Kasumi-1 (cell line): ENCODE measurements at places on chromosomes 2 and 18.

- DNase-seq, result no peak
These were observed 126.7 kb downstream of the ARHGAP15 start for GRCh38 chr2:143255899-143256298.

GRCh38 chr18:31511098-31511497, 13.1 kb downstream of the DSG2 start:
- no peak for DNase-seq

DNA sequence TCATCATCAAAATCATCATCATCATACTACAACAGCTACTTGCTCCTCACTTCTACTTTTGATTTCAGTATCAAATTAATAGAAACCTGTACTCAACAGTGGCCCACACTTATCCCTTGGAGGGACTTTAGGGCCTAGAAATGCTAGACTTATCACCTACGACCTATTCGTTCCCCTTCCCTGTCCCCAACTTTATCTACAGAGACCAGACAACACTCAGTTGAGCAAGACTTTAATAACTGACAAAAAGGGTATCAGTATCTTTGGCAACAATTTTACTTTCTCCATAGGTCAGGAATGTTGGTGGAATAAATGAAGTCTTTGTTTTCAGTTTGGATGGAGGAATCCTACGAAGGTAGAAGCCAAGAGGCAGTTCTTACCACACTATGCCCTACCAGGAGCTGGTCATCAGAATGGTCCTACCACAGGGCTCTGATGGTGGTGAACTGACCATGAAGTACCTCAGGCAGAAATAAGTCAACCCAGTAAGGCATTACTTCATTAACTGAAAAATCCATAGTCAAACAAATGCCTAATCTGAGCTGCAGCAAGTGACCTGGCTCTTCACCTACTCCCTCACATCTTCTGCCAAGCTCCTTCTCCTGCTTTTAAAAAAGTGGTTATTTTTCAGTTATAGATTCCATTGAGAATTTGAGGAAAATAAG, 26.6 kb downstream of the MBD2 start:
- DNase-seq, result no peak

GRCh38 chr2:241759067-241759807, 17.4 kb upstream of the GAL3ST2 start:
- DNase-seq, result no peak

GRCh38 chr2:45190481-45190942, 181.3 kb upstream of the SIX2 start:
- no peak for DNase-seq

GRCh38 chr2:96537066-96537733, 648 bp downstream of the ARID5A start:
- DNase-seq, result peak; percentile 91

GRCh38 chr2:37793004-37793403, 121.6 kb upstream of the CDC42EP3 start:
- no peak for DNase-seq

DNA sequence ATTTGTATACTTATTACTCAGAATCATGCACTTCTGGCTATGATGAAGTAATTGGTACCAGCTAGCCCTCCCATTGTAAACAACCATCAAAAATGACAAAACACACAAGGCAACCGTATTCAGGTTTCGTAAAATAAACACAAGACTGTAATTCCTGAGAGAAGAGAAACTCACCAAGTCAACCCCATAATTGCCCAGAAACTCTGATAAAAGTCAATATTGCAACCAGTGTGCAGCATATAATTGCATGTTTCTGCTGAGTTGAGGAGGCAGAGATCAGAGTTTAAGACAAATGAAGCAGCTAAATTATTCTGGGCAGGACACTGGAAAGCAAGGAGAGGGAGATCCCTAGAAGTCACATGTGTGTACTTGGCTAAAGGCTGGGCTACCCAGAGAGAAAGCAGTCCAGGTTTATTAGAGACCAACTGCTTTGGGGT, 90.3 kb downstream of the ROCK2 start:
- DNase-seq, result no peak

DNA sequence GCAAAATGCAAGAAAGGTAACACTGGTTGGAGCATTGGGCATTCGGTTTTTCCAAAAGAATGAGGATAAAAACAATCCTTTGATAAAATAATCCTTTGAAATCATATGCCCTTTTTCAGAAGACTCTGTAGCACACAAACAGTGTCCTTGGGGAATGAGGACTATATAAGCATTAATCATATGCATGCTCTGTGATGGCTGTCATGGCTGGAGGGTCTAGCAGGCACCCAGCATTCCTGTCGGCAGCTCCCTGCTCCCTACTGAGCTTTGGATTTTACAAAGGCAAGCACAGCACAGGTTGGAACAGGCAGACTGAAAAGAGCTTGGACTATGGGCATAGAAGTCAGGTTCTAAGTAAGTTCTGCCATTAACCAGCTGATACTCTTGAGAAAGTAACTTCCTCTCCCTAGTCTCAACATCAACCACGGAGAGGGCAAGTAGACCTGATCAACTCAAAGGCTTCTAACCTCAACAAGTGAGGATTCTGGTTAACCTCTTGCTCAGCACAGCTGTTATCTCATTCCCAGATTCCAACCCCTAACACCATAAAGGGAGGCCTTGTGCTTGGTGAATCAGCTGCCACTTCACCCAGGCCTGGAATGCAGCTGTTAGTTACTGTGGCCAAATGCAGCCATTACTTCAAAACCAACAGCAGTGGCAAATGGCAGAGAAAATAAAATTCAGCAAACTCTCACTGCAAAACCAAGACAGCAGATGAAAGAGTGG, 29.5 kb downstream of the GALNT14 start:
- no peak for DNase-seq

DNA sequence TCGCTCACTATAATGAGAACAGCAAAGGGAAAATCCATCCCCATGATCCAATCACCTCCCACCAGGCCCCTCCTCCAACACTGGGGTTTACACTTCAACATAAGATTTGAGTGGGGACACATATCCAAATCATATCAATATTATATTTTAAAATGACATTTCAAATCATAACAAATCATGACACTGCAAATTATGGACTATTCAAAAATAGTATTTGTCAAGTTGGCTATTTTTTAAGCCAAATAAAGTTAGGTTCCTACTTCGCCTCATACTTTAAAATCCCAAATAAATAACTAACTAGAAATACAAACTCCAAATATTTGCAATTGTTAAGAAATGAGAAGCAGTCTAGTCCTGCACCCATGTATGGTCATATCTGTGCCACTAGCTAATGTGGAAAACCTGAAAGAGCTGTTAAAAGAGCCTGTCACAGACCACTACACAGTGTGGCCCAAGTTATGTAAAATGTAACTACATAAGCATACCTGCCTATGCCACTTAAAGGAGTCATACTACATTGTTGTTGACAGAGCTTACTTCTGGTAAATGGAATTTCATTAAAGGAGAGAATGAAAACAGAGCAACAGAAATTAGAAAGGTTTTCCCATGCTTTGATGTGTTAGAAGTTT, 334.7 kb upstream of the GULP1 start:
- DNase-seq, result no peak

DNA sequence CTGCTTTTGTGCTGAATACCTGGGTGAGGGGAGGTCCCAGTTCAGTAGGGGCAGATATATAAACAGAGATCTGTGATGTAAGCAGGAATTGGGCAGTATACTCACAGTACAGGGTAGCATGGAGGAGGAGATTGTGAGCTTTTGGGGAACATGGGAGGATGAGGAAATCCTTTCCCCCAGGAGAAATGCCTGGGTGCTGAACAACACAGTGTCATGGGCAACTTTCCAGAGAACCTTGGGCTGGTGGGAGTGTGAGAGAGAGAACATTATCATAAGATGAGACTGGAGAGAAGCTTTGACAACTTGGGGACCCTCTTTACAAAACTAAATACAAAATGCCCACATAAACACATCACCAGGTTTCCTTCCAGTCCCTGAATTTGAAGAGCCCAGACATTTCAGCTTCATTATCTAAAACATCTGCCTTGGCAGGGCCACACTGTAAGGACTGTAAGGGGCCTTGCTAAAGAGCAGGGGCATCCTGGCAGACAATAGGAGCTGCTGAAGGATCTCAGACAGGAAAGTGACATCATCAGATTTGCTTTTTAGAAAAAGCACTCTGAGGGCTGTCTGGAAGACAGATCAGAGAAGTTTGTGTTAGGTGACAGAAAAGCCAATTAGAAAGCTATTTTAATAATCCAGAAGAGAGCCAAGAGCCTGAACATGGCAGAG, 303.1 kb upstream of the FBXO11 start:
- DNase-seq, result no peak

GRCh38 chr2:40797120-40797519, 345.2 kb upstream of the SLC8A1 start:
- DNase-seq, result no peak

DNA sequence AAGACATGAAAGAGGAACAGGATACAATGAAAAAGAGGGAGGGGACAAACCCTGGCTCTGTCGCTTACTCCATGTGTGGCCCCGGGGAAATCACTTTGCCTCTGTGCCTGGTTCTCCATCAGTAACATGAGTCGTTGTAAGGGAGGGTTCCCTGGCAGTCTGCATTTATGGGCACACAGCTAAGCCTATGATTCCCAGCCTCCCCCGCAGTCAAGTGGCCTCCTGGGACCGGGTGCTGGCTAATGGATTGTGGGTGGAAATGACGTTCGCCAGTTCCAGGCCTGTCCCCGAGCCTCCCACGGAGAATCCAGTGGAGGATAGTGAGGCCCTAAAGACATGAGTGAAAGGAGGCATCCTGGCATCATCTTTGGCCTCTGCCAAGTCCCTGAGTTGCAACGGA, 42.7 kb downstream of the SFXN5 start:
- no peak for DNase-seq

DNA sequence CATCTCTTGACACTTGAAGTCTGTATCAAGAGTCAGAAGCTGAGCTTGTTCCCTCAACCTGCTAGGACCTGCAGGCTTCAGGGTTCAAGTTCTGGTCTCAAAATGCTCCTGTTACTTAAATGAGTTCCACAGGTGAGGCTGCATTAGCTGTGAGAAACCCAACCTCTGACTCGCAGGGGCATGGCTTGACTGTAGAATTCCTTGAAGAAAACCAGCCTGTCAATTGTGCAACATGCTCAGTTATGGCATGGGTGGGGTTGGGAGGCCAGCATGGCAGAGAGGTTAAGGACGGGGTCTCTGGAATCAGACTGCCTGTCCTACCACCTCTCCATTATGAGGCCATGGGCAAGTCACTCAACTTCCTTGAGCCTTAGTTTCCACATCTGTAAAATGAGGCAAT, 235.8 kb downstream of the EN1 start:
- no peak for DNase-seq

DNA sequence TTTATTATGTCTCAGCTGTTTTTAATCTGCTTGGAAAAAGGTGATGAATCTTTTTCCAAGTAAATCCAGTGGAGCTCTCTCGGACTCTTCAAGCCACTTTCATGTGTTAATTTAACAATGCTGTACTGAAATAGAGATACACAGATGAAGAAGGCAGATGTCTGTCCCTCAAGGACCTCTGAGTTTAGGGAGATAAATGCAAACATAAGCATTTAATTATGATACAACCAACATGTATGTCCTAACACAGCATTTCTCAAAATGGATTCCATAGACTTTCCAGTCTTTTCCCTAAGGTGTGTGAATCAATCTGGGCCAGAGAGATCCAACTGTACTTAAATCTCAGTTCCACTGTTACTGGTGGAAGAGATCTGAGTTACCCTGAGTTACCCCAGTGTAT, 262.4 kb downstream of the RND3 start:
- DNase-seq, result no peak

- peak; percentile 5 for DNase-seq
These were observed 222.4 kb downstream of the WDR7 start for GRCh38 chr18:56873441-56874140.

DNA sequence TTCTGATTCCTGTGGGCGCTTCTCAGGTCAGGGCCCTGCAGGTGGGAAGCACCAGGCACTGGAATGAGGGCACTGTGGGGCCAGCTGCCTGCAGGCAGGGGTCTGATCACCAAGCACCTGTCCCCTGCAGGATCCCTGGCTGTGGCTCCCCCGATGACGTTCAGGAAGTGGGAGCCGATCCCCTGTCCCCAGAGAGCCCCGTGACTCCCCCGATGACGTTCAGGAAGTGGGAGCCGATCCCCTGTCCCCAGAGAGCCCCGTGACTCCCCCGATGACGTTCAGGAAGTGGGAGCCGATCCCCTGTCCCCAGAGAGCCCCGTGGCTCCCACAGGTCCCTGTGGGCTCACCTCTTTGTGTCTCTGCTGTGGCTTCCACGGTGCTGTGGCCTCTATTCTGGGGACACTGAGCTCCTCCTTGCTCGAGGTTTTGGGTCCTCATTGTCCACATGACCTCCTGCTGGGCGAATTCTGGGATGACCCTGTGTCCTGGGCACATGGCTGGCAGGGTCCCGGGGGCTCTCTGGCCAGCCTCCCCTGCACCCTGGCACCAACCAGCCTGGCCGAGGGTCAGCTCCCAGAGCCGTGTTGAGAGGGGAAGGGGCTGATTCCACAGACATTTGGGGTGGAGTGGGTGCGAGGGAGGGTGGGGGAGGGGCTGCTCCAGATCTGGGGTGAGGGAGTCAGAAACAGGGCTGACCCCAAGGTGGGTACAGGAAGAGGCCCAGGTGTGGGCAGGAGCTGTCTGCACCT, 4.8 kb downstream of the NEU4 start:
- DNase-seq, result no peak

DNA sequence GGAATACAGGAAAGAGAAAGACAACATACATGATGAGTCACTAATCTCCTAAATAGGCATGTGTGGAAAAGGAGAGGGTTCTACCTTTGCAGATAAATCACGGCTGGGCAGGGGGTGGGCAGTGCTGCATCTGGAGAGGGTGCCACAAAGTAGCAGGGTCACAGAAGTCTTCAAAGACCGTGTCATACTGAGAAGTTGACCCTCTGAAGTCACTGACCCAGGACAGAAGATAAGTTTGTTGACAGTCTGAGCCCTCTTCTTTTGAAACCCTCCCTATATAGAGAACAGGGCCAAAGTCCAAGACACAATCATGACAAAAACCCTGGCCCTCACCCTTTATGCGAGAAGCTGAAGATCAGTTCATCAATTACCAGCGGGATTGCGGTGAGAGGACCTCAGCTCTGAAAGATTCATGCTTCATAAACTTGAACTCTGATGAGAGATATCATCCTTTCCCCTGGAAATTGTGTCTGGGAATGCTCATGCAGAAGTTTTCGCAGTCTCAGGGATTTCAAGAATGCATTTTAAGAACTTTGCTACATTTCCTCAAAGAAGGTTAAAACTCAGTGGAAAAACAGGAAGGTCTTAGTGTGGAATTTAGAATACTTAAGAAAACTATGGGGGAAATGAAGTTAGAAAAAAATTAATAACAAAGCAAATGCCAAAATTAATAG, 129.5 kb downstream of the FAM124B start:
- DNase-seq, result no peak

GRCh38 chr2:144509001-144509878, 10.7 kb downstream of the ZEB2 start:
- DNase-seq, result peak; percentile 44
